NCI-H2171 (cell line): ENCODE measurements at places on chromosomes 7 and 10.

DNA sequence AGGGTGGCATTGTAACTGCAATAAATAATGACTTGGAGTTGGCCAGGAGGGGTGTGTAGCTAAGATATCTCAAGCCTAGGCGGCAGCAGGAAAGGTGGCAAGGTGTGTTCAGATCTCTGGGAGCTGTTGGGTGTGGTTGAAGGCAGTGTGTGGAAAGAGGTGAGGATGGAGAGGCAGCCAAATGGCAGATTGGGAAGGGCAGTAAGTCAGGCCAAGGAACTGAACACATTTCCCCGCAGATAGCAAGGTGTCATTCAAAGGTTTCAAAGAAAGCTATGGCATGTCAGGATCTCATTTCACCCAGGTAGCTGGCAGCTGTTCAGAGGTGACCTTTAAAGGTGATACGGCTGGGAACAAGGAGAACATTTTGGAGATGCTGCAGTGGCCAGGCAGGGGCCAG is 586.0 kb upstream of the MGMT start:
- no peak for DNase-seq

DNA sequence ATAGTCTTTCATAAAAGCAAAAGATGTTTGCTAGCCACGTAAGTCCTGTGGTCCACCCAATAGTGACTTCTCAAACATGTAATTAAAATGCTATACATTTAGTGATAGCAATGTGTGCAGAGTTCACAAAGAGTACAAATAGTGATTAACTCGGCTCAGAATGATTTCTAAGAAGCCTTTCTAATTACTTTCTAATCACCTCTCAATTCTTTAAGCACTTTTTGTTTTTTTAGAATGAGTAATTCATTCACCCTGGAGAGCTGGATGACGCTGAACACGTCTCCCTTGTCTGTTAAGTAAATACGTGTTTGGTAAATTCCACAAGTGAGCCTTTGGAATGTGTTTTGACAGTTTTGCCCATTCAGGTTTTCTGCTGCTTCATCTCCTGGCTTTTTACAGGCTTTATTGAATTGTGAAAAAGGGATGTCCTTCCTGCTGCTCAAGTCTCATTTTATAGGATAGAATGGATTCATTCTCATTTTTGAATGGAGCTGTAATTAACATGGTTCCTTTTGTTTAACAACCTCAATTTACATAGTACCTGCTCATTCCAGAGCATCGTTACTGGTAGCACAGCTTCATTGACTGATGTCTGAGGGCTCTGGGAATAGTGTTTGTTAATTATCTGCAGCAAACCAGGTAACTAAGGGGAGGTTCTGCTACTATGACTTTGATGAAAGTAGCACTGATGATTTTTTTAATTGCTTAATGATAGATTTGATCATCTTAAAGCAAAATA is 212.1 kb downstream of the VTI1A start:
- DNase-seq, result no peak

DNA sequence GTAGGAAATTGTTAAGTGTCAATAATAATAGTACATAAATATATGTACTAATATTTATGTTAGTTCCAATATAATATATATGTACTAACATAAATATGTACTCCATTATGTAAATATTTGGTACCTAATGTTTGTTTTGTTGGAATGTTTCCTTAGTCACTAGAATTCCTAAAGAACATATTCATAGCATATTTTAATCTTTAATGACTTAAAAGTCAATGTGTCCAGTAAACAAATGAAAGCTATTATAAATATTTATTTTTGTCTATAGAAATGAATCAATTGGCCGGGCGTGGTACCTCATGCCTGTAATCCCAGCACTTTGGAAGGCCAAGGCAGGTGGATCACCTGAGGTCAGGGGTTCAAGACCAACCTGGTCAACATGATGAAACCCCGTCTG is 153.6 kb downstream of the GPR158 start:
- no peak for DNase-seq

GRCh38 chr7:117871778-117872538 is 1.3 kb downstream of the CTTNBP2 start:
- no peak for DNase-seq

- DNase-seq, result no peak
These were observed 4.6 kb downstream of the BMI1 start for GRCh38 chr10:22325272-22326144.

- DNase-seq, result no peak
These were observed 80.0 kb downstream of the CSTF2T start for GRCh38 chr10:51619365-51619764.

GRCh38 chr10:93065675-93066543 is 5.3 kb downstream of the CYP26C1 start:
- DNase-seq, result no peak

DNA sequence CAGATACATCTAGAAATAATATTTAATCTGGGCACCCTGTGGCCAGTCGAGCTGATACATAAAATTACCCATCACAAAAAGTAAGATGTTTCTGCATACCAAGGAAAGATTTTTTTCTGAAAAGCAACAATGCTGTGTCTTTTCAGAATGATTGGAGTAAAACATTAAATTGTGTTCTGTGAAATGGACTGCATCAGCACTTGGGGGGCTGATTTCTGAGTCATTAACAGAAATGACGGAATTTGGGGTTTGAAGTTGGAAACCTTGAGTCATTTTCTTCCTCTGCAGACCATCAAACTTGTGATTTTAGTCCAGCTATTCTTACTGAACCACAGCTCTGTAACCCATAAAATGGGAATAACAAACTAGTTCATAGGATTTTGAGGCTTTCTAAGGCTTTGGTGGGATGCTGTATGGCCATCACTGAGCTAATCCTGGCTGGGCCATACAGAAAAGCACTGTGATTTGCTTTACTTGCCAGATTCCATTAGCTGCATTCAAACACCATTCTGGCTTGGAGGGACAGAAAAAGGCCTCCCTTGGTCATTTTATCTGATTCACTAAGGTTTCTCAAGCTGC is 739.4 kb upstream of the IGFBP3 start:
- no peak for DNase-seq

DNA sequence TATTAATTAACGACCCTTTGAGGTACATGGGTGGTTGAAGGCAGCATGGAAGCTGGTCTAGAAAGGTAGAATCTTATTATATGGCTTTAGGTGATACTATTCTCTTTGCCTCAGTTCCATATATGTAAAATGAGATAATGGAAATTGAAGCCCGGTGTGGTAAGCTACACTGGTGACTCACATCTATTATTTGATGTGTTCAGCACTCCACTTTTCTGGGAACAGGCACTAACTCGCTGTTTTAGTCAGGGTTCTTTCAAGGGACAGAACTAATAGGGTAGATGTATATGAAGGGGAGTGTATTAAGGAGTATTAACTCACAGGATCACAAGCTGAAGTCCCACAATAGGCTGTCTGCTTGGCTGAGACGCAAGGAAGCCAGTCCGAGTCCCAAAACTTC is 4.4 kb upstream of the TRUB1 start:
- no peak for DNase-seq

GRCh38 chr10:112650588-112651030 is 203.6 kb downstream of the VTI1A start:
- DNase-seq, result no peak

DNA sequence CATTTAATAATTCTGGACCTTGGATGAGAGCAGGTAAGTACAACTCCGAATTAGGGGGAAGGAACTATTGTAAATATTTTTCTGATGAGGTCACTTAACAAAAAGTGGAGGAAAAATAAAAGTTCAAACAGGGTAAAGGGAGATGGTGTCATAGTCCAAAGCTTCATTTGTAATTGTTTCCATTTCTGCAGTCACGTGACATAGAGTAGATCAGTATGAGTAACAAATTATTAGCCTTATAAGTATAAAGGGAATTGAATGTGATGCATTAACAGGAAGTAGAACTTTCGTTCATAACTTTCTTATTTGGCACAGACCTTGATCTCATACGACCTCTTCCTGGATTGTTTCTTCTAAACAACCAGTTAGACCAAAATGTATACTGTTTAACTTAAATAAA is 347.2 kb upstream of the TPK1 start:
- no peak for DNase-seq

DNA sequence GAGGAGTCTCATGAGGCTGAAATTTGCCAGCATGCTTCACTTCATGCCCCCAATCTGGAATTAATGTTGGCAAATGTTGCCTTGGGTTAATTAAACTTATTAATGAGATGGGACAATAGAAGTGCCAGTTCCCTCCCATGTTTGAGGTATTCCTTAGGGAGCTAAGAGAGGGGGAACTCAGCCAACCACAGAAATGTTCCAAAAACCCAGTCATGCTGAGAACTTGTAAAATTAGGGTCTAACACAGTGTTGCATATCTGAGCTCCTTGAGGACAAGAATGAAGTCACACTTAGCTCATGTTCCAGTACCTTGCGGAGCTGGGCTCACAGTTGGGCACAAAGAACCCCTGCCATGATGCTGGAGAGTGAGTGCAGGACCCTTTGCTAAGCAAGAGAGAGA is 89.4 kb downstream of the OAT start:
- no peak for DNase-seq

GRCh38 chr7:44280993-44281721 is 44.2 kb downstream of the CAMK2B start:
- no peak for DNase-seq

DNA sequence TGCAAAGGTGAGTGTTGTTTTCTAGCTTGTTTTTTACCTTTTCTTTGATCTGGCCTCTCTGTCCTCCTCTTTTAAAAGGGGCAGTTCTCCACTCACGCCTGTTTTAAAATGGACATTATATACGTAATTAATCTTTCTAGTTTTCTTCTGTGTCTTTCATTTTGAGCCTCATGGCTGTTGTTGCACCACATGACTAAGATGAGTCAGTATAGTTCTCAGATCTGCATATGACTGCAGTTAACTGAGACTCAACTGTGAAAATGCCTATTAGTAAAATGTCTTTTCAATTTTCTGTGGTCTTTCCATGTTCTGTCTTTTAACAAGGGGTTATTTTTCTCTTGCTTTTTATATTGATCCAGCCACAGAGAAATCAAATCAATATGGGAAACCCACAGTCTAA is 296.1 kb downstream of the CDK14 start:
- DNase-seq, result no peak

DNA sequence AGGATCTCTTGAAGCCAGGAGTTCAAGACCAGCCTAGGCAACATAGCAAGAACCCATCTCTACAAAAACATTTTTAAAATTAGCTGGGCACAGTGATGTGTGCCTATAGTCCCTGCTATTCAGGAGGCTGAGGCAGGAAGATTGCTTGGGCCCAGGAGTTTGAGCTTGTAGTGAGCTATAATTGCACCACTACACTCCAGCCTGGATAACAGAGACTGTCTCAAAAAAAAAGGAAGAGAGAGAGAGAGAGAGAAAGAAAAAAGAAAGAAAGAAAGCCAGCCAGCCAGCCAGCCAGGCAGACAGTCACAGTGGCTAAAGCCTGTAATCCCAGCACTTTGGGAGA is 95.2 kb upstream of the STK17A start:
- no peak for DNase-seq

GRCh38 chr10:11610826-11611247 is 613 bp downstream of the USP6NL start:
- DNase-seq, result no peak

DNA sequence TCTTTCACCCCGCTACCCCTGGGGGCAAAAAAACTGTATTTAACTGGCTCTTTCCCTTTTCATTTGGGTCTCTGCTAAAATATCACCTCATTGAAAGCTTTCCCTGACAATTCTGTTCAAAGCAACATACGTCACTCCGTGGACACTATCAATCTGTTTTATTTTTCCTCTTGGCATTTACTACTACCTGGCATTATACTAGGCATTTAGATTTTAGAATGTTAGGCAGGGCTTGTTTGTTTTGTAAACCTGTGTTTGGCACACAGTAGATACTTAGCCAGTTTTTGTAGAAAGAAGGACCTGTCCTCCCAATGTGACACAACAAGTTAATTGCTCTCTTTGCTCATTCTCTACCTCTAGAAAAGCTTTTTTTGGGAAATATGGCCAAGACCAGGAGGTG is 26.5 kb upstream of the PDK4 start:
- no peak for DNase-seq

- no peak for DNase-seq
These were observed 1020.6 kb downstream of the XPNPEP1 start for GRCh38 chr10:108902619-108903285.

GRCh38 chr7:158328376-158329013 is 259.1 kb downstream of the PTPRN2 start:
- no peak for DNase-seq

GRCh38 chr10:73974309-73974946 is 23.5 kb upstream of the VCL start:
- DNase-seq, result no peak

GRCh38 chr10:43390759-43391158 is 18.2 kb downstream of the HNRNPF start:
- no peak for DNase-seq

DNA sequence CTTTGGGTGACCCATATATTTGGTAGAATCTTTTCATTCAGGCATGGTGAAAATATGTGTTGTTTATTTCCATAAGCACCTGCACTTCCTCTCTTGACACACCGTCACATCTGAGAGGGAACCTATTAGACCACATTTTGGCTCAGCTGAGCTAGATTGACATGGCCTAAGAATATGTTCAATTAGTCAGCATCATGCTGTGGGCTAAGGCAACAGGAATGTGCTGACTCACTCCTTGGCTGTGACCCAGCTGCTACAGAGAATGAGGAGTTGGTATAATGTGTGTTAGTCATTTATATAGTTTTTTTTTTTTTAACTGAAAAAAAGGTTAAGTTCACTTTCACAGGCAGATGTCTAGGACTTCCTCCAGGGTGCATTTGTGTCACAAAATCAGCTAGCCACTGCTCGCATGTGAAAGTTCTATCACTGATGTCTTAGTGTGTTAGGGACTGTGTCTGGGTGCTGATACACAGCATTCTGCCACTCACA is 180.6 kb downstream of the SEMA3E start:
- DNase-seq, result peak; percentile 69

- no peak for DNase-seq
These were observed 66.9 kb downstream of the TFPI2 start for GRCh38 chr7:93823621-93824020.

DNA sequence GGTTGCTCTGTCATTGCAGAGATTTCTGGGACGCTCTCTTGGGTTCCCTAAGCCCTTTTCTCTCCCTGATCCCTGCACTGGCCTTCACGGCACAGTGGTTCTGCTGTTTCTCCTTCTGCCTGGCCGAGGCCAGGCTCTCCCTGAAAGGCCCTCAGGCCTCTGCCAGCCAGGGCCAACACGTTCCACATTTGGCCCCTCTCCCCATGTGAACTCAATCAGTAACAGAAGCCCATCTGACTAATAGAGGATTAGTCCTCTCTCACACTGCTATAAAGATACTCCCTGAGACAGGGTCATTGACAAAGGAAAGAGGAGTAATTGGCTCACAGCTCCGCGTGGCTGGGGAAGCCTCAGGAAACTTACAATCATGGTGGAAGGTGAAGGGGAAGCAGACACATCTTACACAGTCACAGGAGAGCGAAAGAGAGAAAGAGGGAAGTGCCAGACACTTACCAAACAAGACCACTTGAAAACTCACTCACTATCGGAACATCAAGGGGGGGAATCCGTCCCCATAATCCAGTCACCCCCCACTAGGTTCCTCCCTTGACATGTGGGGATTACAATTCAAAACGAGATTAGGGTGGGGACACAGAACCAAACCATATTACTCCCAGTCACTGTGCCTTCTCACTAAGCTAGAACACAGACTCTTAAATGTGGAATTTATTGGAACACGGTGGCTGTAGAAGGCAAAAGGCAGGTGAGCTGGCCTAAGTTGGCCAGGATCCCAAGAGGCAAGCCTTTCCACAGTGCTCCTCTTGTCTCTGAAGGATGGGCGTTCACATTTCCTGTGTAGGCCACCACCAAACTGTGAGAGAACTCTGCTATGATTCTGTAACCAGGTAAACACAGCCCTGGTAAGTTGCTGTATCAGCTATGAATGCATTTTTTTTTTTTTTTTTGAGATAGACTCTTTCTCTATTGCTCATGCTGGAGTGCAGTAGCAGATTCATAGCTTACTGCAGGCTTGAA is 8.8 kb downstream of the FZD8 start:
- DNase-seq, result no peak

GRCh38 chr10:76643511-76643911 is 994.1 kb downstream of the KCNMA1 start:
- DNase-seq, result no peak
